ENCODE measurements at places on chromosomes 5 and 9. TPM values are rescaled to one million over a fixed set of nuclear protein-coding genes. Genes with fewer than 3 reads are reported as not detected.

DNA sequence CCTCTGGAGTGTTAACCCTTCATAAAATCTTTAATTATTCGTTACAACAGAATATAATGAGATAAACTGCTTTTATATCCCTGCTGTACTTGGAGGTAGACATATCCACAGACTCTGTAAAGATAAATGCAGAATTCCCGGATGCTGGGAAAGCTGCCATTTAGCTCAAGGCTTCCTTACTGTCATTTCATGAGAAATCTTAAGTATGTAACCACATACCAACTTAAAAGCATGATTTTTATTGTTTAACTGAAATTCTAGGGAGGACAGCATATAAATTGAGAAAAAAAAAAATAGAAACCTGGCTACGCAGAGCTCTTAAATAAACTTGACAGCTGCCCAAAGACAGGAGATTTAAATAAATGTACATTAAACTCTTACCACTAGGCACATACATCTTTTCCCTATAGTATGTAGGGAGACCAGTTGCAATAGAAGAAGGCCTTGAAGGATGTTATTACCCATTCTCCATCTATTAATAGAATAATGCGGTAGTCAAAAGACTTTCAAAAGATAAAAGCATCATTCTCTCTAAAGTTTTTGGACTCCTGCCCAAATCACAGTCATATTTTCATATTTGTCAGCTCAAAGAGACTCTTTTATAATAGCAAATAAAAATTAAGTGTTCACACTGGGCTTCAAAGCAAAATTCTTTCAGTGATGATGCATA lies 373.8 kb downstream of the NDUFS4 start:
- peaks cover 2% of the 10 kb centered on the region for H3K36me3 ChIP-seq
- H3K27me3 ChIP-seq, result no peaks in the 10 kb centered on the region
- no peak overlapping the region for H3K4me3 ChIP-seq
- peaks cover 38% of the 10 kb centered on the region for H3K4me1 ChIP-seq
- H3K27ac ChIP-seq, result no peak overlapping the region
- DNase-seq, result no peak

DNA sequence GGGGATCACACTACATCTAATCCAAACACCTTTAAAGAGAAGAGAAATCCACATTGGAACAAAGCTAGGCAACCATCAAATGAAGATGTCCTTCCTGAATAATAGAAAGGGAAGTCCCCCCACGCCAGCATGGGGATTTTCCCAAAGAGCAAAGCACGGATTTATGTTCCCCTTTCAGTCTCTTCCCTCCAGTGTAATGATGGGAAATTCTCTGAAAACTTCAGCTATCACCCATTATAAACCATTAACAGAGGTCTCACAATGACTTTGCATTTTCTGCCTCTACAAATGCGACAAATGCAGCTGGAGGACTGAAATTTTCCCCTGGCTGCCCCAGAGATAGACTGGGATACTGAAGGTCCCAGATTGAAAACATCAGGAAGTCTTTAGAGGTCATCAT lies 368.7 kb downstream of the EFNA5 start:
- H3K36me3 ChIP-seq, result no peaks in the 10 kb centered on the region
- H3K27ac ChIP-seq, result no peak overlapping the region
- no peak for DNase-seq
- no peaks in the 10 kb centered on the region for H3K4me1 ChIP-seq

- no peak overlapping the region for H3K4me3 ChIP-seq
- DNase-seq, result no peak
- peaks cover 2% of the 10 kb centered on the region for H3K4me1 ChIP-seq
- H3K27me3 ChIP-seq, result peaks cover 89% of the 10 kb centered on the region
- H3K36me3 ChIP-seq, result no peaks in the 10 kb centered on the region
- H3K27ac ChIP-seq, result no peak overlapping the region
These were observed 220.9 kb downstream of the PAX5 start for GRCh38 chr9:36813154-36813553.

DNA sequence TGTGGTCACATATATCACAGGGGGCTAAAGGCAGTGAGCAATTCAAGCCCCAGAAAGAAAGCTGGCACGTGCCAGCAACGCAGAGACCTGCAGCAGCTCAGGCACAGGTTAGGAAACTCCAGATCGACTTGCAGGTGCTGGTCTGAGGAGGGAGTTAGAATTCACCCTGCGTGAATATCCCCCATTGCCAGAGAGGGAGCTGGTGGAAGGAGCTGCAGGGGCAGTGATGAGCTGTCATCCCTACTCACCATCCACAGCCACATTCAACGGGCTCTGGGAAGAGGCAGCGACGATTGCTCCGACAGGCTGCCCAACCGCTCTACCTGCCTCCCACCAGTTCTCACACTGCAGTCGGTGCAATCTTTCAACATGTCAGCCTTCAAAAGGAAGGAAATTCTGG lies 40.8 kb upstream of the CLK4 start:
- H3K27ac ChIP-seq, result no peak overlapping the region
- H3K36me3 ChIP-seq, result no peaks in the 10 kb centered on the region
- peaks cover 41% of the 10 kb centered on the region for H3K27me3 ChIP-seq
- no peaks in the 10 kb centered on the region for H3K4me1 ChIP-seq
- H3K4me3 ChIP-seq, result no peak overlapping the region

- H3K27me3 ChIP-seq, result no peaks in the 10 kb centered on the region
- no peaks in the 10 kb centered on the region for H3K36me3 ChIP-seq
- no peak for DNase-seq
- no peak overlapping the region for H3K27ac ChIP-seq
- peaks cover 4% of the 10 kb centered on the region for H3K4me1 ChIP-seq
- H3K4me3 ChIP-seq, result no peak overlapping the region
These were observed 93.1 kb upstream of the NFIL3 start for GRCh38 chr9:91516777-91517176.

DNA sequence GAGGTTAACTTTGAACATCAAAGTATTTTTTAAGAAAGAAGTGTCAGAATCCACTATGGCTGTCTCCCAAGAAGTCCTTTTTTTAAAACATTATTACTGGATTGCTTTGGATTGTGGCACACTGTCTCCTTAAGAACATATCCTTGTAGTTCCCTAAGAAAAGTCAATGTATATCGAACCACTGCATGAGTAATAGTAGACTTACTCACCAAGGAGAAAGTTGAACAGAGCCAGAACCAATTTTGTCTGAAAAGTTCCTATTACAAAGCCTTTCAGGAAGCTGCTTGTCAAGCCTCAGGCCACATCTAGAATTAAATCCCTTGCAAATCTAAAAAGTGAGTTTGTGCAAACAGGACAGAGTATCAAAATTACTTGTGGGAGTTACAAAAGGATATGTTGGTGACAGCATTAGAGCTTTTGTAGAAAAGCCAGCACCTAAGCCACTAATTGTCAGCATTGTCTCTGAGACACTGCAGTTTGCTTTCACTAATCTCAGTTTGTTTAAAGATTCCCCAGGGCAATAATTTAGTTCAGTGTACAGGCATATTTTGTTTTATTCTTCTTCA lies 195.4 kb downstream of the MPDZ start:
- H3K27ac ChIP-seq, result no peak overlapping the region
- no peaks in the 10 kb centered on the region for H3K36me3 ChIP-seq
- no peaks in the 10 kb centered on the region for H3K27me3 ChIP-seq
- H3K4me3 ChIP-seq, result no peak overlapping the region

DNA sequence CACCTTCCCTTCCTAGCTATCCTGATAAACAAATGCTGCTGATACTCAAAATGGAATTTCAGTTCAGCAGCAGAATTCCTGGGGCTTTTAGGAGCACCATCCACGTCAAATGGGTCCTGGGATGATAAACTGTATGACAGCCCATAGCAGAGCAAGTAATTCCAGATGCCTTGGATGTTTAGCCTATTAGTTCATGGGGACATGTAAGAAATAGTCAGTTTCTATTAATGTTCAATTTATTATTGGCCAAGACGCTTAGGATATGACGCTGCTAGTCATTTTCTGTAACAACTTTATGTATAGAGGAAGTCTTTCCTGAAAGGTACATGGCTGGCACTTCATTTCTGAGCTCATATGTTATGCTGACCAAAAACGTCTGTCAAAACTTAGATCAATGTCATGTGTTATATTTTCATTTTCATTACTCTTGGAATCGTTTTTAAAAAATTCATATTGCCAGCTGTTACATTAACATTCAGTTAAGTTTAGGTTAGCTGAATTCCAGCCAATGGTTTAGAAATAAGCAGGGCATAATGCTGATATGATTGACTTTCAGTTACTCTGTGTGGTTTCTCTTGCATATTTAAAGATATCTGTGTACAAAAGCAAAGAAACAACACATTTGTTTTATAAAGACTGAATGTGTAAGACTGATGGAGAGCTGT lies 243.8 kb downstream of the CSNK1G3 start:
- DNase-seq, result no peak
- no peak overlapping the region for H3K4me3 ChIP-seq
- H3K36me3 ChIP-seq, result no peaks in the 10 kb centered on the region
- H3K27me3 ChIP-seq, result no peaks in the 10 kb centered on the region

DNA sequence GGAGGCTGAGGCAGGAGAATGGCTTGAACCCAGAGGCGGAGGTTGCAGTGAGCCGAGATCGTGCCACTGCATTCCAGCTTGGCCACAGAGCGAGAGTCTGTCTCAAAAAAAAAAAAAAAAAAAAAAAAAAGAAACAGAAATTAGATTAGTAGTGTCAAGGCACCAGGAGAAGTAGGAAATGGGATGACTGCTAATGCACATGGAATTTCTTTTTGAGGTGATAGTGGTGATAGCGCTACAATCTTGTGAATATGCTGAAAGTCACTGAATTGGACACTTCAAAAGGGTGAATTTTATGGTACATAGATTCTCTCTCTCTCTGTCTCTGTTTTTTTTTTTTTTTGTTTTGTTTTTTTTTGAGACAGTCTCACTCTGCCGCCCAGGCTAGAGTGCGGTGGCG lies 42.1 kb upstream of the SUB1 start:
- H3K27ac ChIP-seq, result no peak overlapping the region
- H3K27me3 ChIP-seq, result no peaks in the 10 kb centered on the region
- no peaks in the 10 kb centered on the region for H3K36me3 ChIP-seq
- no peak overlapping the region for H3K4me3 ChIP-seq
- DNase-seq, result no peak

DNA sequence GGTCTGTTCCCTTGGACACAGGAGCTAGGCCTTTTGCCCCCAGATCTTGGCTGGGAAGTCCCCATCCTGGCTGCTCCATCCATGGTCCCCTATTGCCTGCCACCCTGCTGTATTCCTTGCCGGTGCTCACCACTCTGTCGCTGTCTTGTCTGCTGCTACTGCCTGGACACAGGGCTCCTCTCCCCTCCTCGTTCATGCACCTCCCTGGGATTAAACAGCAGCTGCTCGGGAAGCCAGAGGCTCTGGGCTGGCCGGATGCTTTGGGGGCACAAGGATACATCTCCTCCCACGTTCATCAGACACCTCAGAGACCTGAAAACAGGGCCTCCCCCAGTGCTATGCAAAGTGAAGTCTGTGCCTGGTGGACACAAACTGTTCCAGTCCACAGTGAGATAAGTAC lies 110.4 kb downstream of the ZNF354C start:
- peaks cover 70% of the 10 kb centered on the region for H3K27me3 ChIP-seq
- no peak overlapping the region for H3K27ac ChIP-seq

The MRPS2 gene
- 42.6 TPM for total RNA-seq

The TAS2R1 gene
- not detected for total RNA-seq

The DROSHA gene
- 36.5 TPM for total RNA-seq

The SOHLH1 gene
- not detected for total RNA-seq

The PCDH12 gene
- total RNA-seq, result 7.6 TPM

The SLC25A2 gene
- not detected for total RNA-seq

The PCSK1 gene
- 0.38 TPM for total RNA-seq
